ENCODE measurements at places on chromosomes 4 and X. TPM values are rescaled to one million over a fixed set of nuclear protein-coding genes. Genes with fewer than 3 reads are reported as not detected.

ATP2B3 gene
- not detected for total RNA-seq

SHROOM4 gene
- 3.0 TPM for total RNA-seq

IL13RA1 gene
- 93.0 TPM for total RNA-seq

STATH gene
- not detected for total RNA-seq

RAB9B gene
- total RNA-seq: 0.66 TPM

DGKK gene
- not detected for total RNA-seq

RASGEF1B gene
- 10.9 TPM for total RNA-seq

OTUD6A gene
- total RNA-seq: not detected
